ENCODE measurements at places on chromosomes 13 and 19. TPM values are rescaled to one million over a fixed set of nuclear protein-coding genes. Genes with fewer than 3 reads are reported as not detected.

The ALOX5AP gene
- not detected for total RNA-seq

The RFPL4AL1 gene
- total RNA-seq, result not detected

The MAP2K2 gene
- total RNA-seq, result 192 TPM

GRCh38 chr19:56097306-56097705 is 23.8 kb downstream of the ZNF787 start:
- no peak for DNase-seq

DNA sequence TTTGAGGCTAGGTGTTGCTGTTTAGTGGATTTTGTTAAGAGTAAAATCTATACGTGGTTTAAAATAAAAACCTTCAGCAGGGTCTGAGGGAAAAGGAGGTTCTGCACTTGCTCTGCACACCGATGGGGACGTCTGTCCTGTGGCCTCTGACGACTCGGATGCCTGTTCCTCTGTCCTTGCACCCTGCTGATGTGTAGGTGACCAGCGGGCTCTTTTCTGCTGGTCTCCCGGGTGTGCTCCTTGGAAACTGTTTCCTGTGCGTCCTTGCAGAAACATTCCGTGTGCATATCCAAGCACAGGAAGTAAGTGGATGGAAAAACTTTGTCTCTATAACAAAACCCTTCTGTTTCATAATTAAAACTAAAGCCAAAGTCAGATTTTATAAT is 3.8 kb downstream of the ATP4B start:
- no peak for DNase-seq

- DNase-seq, result no peak
Observed at GRCh38 chr13:30819136-30819888, 84.0 kb downstream of the ALOX5AP start.

DNA sequence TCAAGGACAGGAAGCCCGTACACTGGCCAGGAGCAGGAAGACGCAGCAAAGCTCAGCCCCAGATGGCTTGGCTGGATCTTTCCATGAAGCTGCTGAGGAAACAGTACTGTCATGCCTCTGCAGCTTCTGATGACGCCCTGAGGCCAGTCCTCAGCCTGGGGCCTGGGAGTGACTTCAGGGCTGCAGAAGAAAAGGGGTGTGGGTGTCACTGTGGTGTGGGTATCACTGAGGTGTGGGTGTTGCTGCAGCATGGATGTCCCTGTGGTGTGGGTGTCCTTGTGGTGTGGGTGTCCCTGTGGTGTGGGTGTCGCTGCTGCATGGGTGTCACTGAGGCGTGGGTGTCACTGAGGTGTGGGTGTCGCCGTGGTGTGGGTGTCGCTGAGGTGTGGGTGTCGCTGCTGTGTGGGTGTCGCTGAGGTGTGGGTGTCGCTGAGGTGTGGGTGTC is 12.0 kb upstream of the GAS6 start:
- no peak for DNase-seq

DNA sequence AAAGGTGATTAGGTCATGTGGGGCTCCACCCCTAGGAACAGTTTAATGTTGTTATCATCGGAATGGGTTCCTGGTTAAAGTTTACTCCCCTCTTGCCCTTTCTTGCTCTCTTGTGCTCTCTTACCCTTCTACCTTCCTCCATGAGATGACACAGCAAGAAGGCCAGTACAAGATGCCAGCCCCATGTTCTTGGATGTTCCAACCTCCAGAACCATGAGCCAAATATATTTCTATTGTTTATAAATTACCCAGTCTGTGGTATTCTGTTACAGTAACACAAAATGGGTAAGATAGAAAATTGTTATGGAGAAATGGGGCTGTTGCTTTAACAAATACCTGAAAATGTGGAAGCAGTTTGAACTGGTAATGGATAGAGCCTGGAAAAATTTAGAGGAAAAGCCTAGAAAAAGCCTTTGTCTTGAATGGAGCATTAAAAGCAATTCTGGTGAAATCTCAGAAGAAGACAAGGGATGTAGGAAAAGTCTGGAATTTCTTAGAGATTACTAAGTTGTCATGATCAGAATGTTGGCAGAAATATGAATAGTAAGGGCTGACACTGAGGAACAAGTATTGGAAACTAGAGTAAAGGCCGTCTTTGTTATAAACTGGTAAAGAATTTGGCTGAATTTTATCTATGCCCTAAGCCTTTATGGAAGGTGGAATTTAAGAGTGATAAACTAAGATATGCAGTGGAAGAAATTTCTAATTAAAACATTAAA is 53.5 kb upstream of the TSC22D1 start:
- no peak for DNase-seq

The CGB3 gene
- not detected for total RNA-seq

DNA sequence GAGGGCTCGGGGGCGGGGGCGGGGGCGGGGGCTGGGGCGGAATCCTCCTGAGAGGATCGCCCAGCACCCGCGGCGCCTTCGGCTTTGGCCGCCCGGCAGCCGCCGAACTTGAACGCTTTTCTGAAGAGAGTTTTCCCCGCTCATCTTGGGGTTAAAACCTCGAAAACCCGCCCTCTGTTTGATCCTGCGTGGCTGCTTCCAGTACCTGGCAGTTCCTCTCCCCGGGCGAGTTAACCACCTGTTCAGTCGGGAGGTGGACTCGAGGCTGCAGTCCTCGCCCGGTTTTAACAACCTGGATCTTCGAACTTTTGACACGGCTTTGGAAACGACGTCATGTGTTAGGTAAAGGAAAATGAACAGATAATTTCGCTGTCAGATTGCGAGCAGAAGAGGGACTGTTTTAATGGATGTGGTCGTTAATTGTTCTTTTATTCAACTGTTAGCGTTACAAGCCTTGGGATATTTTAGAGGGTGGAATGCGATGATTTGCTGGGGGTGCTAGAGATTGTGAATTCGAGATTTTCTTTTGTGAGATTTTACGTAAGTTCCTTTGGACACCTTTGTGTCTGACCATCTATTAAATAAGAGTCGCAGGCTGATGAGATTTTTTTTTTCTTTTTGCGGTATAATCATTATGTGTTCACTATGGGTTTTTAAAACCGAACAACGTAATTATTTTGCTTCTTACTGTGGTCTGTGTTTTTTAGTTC is 1.0 kb downstream of the FNDC3A start:
- peak; percentile 78 for DNase-seq

DNA sequence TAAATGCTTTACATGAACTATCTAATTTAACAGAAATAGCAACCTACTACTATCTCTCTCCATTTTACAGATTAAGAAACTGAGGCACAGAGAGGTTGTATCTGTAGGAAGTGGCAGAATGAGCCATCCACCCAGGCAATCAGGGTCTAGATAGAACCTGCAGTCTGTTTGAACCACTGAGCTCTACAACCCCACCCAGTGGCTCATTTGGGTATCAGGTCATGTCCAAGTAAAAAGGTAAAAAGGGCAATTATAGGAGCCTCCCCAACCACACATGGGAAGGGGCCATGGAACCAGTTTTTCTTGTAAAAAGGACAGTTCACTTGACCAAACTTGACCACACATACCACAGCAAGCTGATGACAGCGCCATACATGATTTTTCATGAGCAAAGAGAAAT is 92.9 kb upstream of the SGCG start:
- DNase-seq, result peak; percentile 66

GRCh38 chr13:27495551-27495950 is 45.2 kb upstream of the MTIF3 start:
- no peak for DNase-seq

DNA sequence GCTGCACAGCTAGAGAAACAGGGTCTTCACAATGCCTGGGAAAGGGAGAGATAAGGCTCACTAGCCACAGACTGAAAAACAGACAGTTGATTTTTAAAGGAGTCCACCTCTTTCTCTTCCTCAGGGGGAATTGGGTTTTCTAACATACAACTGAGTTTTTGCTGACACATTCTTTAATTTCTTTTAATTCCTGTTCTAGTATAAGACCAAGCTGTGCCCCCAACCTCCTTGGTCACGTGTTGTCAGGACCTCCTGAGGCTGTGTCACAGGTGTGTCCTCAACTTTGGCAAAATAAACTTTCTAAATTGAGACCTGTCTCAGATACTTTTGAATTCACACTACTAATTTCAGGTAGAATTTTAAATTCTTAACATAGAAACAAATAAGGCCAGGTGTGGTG is 12.1 kb upstream of the ZNF492 start:
- DNase-seq, result no peak

The PTGER1 gene
- not detected for total RNA-seq
